ENCODE measurements at places on chromosomes 5 and 9. TPM values are rescaled to one million over a fixed set of nuclear protein-coding genes. Genes with fewer than 3 reads are reported as not detected.

Gene NR2F1
- total RNA-seq: 292 TPM

Gene MEGF10
- 5.7 TPM for total RNA-seq

Gene LCN9
- not detected for total RNA-seq

Gene PCDHGB5
- 14.1 TPM for total RNA-seq

All from metanephros (tissue), 2 donors.